ENCODE measurements at places on chromosomes 6 and 20.
A peak's percentile ranks its signal among the peaks of the same experiment; 100 is the strongest.

DNA sequence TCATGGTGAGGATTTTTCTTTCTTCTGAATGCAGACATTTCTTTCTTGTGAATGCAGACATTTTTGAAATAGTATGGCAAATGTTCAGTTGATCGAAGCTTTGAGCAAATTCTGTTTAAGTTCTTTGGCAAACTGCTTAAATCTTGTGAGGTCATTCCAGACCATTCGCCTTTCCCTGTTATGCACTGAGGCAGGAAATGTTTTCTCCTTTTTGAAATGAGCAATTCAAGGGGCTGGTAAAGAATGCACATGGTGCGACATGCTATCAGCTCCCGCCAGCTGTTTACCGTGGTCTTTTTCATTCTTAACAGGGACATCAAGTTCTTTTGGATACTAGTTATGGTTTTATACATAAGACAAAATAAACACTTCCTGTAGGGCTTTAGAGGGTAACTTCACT is 112.0 kb upstream of the CCN2 start:
- DNase-seq = no peak

- no peak for DNase-seq
Measured at GRCh38 chr20:38402816-38403215, 32.3 kb downstream of the SNHG17 start.

DNA sequence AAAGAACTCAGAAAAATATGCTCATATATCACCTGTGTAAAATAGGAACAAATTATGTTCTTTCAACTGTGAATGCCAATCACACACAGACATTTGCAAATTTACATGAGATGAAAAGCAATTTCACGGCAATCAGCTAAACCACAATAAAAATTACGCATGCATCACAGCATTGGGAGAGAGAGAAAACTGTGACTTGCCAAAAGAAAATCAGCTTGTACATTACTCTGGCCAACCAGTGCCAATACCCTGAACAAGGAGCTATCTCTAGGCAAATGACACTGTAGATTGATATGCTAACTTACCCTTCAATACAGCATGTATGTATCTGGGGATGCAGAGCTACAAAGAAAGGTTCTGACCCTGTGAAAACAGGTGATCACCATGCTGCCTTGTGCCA is 515.6 kb downstream of the EYS start:
- DNase-seq = no peak

DNA sequence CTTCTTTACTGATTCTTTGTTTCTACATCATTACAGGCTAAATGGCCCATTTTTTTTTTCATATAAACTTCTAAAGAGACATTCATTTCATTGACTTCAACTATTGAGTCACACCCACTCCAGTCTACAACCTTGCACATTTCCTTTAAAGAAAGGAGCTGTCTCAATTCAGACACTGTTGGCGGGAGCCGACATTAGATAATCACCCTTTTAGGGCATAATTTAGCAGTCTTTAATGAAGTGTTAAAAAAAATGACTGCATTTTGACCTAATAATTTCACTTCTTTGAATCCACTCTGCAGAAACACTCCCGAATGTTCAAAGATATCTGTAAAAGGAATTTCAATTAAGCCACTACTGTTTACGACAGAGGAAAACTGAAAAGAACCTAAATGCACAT is 1.5 kb downstream of the EPM2A start:
- DNase-seq = no peak

- no peak for DNase-seq
Measured at GRCh38 chr6:140379919-140380318, 1005.5 kb upstream of the CITED2 start.

- DNase-seq = peak; percentile 88
Measured at GRCh38 chr6:49556429-49556837, 6.0 kb downstream of the C6orf141 start.

DNA sequence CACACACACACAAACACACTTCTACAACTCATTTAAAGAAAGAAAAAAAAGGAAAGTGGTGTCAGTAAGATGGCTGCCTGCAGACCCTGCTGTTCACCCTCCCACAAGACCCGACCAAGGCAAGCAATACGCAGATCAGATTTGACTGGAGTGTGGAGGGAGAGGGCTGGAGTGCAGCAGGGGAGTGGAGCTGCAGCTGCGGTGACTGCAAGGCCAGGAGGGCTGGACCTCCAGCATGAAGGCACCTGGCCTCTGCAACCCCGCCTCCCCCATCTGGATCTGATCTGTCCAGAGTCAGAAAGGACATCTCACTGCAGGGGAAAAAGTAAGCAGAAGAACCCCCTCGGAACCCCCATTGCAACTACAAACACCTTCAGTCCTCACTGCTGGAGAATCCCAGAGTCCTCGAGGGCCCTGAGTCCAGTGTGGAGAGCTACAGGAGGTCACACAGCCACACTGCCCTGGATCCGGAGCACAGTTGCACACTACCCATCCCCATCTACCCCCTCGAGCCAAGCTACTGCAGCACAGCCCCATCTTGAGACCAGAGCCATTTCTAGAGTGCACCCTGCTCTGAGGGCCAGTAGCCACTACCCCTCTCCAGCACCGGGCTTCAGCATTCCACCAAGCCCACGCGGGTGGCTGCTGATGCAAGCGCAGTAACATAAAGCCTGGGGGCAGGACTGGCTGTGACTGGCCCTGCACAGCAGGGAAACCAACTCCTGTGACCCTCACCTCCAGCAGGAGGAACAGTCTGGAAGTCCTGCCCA is 41.9 kb upstream of the SRSF6 start:
- DNase-seq = no peak

GRCh38 chr6:47360388-47360787 is 50.7 kb upstream of the TNFRSF21 start:
- DNase-seq = no peak

GRCh38 chr20:63344616-63345327 is 16.4 kb downstream of the CHRNA4 start:
- DNase-seq = no peak

DNA sequence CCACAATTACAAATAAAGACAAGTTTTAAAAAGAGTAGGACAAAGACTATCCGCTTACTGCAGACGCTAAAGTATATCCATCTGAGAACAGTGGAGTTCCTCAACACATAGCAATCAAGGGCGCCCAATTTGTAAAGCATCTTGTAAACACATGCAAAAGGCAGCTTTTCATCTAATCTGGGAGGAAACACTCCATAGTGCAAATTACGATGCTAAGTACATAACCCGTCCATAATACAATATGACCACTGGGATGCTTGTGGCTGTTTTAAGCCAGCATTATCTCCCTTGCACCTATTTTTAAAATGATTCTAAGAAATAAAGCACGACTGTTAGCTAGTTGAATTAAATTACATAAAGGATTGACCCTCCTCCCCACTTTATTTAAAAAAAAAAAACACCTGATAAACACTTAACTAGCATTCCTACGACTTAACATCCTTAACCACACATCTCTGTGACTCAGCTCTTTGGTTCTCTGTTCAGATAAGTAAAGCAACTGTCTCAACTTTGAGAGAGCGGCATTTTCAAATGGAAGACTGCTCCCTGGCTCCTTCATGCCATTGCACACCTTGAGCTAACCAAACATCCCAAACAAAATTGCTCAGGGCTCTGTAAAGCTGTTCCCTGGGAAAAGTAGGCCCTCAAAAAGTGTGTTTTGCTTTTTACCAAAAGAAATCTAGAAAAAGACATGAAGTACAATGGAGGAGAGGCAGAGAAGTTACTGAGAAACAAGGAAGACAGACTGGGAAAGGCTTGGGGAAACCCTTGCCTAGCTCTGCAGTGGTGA is 14.2 kb downstream of the SLC22A23 start:
- peak; percentile 64 for DNase-seq

DNA sequence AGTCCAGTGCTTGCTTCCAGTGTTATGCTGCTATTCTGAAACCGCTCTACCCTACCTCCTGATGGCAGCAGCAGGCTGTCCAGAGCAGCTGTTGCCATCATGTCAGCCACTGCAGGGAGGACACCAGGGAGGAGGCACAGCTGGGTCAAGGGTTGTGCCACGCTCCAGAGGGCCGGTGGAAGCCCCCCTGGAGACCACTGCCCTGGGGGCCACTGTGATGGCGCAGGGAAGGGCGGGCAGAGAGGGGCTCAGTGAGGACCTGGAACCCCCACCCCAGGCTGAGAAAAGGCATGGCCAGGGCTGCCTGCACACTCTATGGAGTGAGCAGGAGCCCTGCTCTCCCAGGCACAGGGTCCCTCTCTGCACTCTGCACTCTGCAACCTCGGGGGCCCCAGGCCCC is 271.3 kb upstream of the BTBD3 start:
- DNase-seq = no peak

DNA sequence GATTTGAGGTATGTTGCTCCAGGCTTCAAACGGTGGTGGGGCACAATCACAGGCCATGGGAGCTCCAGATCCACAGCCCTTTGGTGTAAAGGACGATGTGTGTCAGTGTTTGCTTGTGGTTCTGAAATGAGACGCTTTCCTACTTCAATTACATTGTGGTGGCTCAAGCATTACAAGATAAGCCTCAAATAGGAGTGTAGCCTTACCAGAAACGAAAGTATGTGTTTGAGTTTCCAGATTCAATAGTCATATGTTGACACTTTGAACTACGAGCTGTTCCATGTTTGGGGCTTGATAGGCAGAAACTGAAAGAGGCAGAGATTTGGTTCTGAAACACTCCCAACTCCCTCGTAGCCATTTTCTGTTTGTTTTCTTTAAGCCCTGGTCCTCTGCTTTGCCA is 187.1 kb downstream of the MYLK4 start:
- no peak for DNase-seq

DNA sequence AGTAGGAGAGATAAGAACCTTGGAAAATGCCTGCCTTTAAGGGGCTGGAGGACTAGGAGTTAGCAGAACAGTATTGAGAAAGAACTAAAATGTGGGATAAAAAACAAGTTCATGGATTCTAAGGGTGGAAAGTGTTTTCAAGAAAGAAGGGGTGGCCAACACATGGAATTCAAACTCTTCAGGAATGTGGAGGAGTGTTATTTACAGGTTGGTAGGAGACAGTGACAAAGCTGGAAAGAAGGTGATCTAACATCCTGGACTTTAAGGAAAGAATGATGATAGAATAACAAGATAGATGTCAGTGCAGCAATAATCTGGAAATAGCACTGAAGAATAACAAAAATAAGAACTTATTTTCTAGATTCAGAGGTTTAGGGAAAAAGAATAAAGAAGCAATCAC is 54.0 kb upstream of the TNFRSF21 start:
- DNase-seq = no peak

DNA sequence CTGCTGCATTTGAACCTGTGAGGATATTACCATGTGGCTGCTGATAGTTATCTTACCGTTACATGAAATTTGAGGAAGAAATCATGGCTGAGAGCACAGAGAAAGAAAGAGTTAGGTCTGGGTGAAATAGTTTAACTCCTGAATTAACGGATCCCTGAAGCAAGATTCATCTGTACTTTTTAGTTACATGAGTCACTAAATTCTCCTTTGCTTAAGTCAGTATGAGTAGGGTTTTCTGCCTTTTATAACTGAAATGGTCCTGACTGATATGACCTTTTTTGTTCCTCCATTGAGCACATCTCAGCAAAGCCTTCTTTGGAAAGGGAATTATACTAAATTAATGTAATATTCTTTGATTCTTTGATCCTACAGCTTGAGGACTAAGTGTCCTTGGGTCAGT is 333.3 kb upstream of the ZFP64 start:
- DNase-seq = no peak
